ENCODE measurements at places on chromosomes 4 and X.

DNA sequence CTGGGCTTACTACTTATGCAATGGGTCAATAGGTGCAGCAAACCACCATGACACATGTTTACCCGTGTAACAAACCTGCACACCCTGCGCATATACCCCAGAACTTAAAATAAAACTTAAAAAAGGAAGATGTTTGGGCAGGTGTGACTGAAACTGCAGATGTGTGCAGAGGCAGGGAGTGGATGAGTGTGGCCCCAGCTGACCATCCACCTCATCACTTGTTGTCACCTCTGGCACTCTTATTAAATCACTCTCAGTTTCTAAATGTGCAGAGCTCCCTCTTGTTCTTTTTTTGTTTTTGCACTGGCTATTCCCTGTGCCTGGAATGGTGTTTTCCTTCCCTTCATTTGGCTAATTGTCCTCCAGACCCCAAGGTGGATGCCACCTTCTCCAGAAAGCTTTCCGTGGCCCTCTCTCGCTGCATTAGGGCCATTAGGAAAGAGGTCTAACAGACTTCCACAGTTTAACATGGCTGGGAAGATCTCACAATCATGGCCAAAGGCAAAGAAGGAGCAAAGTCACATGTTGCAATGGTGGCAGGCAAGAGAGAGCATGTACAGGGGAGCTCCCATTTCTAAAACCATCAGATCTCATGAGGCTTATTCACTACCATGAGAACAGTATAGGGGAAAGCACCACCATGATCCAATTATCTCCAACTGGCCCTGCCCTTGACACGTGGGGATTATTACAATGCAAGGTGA lies 58.5 kb downstream of the SLC2A9 start:
- DNase-seq, result no peak

DNA sequence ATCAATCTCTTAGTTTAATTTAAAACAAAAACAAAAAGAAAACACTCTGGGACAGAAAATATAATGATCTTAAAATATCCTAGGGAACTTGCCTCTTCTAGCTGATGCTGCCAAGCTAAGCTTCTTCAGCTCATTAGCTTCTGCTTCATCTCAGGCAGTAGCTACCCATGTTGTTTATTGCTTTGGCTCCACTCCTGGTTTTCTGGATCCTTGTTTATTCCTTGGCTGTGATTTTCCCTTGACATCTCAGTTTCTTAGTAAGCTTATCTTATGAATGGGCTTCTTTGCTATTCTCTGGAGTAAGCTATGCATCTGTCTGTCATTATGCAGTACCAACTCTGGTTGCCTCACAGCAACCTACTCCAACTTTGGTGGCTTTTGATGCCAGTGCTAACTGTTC lies 5.1 kb upstream of the MTHFD2L start:
- peak; percentile 26 for DNase-seq

GRCh38 chrX:44506678-44507077 lies 36.0 kb downstream of the FUNDC1 start:
- no peak for DNase-seq

- peak; percentile 77 for DNase-seq
Observed at GRCh38 chrX:17613979-17614588, 123.2 kb upstream of the SCML1 start.

DNA sequence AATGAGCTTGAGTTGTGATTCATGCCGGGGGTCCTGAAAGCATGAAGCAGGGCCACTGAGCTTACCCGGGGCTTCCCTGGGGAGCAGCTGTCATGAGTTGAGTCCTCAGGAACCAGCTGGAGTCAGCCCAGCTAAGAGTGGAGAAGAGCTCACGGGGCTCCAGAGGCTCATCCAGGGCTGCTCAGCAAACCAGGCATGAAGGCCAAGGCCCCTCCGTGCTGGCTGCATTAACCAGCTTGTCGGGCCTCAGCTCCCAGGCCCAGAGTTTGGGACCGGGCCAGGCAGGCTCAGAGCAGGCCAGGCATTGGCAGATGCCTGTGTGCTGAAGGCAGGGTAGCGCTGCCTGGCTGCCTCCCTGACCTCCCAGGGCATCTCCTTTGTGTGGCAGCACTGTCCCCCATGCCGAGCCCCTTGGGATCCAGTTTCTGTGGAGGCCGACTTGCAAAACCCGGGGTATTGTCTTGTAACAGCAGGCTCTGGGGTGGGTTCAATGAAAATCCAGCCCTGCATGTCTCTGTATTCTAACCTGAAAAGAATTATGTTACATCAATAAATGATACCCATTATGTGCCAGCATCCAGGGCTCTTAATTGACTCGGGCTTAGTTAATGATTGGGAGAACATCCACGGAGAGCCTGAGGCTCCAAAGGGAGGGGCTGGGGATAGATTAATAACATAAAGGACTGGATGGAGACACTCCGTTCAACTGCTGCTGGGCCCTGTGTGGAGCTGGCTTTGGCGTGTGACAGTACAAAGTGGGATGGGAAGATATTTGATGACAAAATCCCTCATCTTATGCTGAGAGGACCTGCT lies 68.0 kb upstream of the MSX1 start:
- peak; percentile 11 for DNase-seq

Data from astrocyte of the hippocampus (primary cell).